GM06990 (cell line): ENCODE measurements at places on chromosomes 16 and 17.

DNA sequence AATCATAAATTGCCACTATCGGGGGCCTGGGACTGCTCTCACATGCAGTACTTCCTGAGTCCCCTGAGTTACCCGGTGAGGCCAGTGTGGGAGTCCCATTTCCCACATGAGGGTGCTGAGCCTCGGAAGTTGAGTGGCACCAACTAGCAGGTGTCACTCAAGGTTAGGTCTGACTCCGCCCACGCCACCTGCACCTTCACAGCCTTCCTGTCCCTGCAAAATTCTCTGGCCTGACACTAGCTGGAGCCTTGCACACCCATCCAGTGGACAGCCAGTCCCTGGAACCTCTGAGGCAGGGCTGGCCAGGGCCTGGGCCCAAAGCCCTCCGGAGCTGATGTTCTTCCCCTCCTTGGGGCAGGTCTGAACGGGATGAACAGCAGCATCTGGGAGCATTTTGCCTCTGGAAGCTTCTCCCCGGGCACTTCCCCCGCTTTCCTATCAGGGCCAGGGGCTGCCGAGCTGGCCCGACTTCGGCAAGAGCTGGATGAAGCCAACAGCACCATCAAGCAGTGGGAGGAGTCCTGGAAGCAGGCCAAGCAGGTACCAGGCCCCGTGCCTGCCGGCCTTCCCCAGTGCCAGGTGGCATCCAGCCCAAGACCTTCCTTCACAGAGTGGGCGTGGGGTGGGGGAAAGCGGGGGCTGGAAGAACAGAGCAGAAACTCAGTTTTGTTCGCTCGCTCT lies 21.9 kb downstream of the UNC13D start:
- peak; percentile 14 for DNase-seq

GRCh38 chr16:88810912-88811768 lies 588 bp downstream of the APRT start:
- DNase-seq, result peak; percentile 88

DNA sequence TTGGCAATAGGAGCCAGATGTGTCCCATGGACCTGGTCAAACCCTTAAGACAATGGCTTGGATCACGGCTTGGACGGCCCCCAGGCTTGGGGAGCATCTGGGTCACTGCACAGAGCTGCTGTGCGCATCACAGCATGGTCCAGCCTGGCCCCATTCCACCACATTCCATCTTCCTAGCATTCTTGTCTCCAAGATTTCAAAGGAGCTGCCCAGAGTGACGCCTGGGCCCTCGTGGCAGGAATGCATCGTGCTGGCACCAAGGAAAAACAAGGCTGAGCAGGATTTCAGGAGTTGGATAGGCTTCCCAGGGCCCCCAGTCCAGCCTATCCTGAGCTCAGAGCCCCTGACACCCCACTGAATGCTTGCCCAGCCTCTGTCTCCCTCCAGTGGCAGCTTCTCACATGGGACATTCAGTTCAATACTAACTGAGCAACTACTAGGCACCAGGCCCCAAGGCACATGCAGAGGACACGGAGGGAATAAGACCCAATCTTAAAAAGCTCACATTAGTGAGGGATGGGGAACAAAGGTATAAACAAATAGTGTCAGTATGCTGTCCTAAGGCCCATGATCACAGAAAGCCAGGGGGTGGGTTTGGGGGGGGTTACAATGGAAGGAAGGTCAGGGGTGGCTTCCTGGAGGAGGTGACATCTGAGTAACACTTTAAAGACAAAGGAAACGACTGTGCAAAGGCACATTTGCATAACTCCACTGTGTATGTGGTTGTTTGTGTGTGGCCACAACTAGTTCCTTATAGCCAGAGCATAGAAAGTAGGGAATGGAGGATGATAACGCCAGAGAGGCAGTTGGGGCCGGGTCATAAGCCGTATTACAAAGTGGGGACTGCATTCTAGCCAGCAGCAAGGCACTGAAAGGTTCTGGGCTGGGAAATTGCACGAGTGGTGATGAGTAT lies 34.1 kb downstream of the TK2 start:
- no peak for DNase-seq

GRCh38 chr17:31477417-31478055 lies 86.1 kb downstream of the RAB11FIP4 start:
- DNase-seq, result no peak

DNA sequence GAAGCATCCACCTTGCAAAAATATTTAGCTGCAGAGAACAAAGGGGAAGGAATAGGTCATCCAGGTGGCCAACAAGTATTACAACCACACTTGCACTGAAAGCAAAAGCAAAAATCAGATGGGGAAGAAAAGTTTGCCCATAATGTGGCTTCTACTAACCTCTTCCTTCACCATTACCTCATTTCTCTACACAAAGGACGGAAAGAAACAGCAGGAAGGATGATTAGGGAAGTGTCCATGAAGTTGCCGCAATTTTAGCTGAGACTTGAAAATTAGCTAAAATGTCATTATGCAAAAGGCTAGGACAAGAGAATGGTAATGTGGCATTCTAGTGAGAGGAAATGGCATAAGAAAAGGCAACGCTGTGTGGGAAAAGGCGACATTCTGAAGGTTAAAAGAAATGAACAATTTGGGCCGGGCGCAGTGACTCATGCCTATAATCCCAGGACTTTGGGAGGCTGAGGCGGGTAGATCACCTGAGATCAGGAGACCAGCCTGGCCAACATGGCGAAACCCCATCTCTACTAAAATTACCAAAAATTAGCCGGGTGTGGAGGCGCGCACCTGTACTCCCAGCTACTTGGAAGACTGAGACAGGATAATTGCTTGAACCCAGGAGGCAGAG lies 13.7 kb downstream of the KANSL1 start:
- peak; percentile 56 for DNase-seq

DNA sequence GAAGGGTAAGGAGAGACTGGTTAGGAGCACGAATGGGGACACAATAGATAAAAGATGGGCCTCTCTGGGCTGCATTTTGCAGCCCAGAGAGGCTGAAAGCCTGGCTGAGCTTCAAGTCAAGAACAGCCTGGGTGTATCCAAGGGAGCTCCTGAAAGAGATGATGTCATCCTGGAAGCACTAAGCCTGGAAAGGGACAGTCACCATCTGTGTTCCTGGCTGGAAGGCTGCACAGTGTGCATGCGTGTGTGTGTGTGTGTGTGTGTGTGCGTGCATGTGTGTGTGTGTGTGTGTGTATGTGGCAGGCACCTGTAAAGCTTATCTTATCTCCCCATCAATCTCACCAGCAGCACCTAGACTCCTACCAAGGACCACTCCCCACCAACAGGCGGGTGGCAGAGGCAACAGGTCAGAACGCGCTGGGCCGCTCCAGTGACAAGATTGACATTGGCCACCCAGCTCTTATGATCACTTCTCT lies 44.1 kb downstream of the COG7 start:
- DNase-seq, result no peak

DNA sequence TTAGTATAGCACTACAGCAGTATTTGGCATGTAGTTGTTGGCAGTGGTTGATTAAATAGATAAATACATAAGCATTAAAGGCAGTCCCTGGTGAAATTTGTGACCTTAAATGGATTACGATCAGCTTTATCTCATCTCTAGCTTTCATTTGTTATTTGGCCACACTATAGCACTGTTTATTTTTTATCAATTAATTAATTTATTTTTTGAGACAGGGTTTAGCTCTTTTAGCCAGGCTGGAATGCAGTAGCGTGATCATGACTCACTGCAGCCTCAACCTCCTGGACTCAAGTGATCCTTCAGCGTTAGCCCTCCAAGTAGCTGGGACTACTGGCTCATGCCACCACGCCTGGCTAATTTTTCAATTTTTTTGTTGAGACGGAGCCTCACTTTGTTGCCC lies 18.7 kb upstream of the ARHGAP17 start:
- DNase-seq, result no peak

GRCh38 chr16:12341966-12342365 lies 365.4 kb downstream of the SNX29 start:
- no peak for DNase-seq

DNA sequence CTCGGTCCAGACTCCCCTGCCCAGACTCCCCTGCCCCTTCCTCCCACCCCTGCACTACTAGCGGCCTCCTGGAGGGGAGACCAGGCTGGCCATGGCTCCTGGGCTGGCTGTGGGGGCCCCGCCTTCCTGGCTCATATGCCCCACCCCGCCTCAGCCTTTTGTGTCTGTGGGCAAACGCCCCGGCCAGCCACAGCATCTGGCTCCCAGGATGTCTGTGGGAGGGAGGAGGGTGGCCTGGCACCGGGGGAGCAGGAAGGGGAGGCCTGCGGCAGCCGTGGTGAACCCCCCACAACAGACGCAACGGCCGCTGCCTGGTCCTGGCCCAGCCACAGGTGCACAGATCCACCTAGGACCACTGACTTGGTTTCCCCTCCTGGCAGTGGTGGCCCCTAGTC lies 32.9 kb downstream of the BAHCC1 start:
- DNase-seq, result no peak

GRCh38 chr16:19417640-19418039 lies at the start of gene TMC5:
Gene TMC5, plus strand, starts transcription at chr16:19417883. Its CDS starts 22,156 bp downstream, at chr16:19440039.
- DNase-seq, result no peak

- no peak for DNase-seq
Measured at GRCh38 chr16:77882358-77882757, 94.0 kb downstream of the VAT1L start.

DNA sequence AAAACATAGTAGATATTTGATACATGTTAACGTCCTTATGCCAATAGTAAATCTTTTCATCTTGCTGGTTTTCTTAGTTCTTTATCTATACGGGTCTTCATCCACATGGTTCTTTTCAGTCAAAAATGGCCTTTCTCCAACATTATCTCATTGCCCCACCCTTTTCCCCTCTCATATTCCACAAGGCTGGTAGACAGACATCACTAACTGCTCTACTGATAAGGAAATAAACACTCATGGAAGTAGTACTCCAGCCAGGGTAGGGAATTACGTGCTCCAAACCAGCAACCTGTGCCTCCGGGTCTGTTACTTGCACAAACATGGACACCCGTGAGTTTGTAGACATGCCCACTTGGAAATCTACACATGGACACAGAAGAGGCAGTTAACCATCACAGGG lies 141.4 kb downstream of the XYLT1 start:
- DNase-seq, result no peak

DNA sequence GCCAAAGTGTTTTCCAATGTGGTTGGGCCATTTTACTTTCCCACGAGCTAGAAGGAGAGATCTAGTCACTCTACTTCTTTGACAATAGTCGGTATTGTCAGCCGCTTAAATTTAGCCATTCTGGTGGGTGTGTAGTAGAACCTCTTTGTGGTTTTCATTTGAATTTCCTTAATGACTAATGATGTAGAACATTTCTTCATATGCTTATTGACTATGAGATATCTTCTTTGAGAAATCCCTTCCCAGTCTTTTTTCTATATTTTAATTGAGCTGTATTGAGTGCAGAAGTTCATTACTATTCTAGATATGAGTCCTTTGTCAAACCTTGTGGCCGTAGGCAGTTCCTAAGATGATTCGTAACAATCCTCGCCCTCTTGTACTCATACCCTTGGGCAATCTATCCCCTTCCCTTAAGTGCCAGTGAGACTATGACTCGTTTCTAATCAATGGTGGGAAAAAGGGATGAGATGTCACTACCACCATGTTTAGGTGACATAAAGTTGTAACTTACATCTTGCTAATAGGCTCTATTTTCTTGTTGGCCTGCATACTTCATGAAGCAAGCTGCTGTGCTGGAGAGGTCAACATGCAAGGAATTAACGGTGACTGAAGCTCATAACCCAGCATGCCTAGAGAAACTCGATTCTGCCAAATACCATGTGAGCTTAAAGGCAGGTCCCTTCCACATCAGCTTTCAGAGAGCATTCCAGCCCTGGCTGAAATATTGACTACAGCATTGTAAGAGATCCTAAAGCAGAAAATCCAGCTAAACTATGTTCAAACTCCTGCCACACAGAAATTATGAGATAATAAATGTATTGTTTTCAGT lies 817.9 kb upstream of the SOX9 start:
- no peak for DNase-seq

GRCh38 chr16:81511371-81511770 lies 66.8 kb downstream of the CMIP start:
- DNase-seq, result no peak

DNA sequence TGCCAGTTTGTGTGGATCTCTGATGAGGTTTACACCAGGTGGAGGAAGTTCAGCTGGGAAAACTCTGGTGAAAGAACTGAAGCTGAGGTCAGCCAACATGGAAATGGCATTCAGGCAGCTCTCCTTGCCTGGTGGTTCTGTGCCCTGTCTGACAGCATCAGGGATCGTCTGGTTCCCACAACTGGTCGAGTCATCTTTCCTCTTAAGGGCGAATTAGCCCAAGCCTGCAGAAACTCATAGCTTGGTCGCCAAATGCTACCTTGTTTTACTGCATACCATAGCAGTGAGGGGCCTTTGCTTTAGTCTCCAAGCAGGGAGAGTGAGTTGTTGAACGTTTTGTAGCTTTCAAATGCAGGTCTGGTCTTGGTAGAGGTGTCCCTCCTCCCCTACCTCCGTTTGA lies 7.2 kb downstream of the PLCG2 start:
- no peak for DNase-seq

GRCh38 chr16:69408475-69408874 lies 15.9 kb upstream of the CYB5B start:
- no peak for DNase-seq

DNA sequence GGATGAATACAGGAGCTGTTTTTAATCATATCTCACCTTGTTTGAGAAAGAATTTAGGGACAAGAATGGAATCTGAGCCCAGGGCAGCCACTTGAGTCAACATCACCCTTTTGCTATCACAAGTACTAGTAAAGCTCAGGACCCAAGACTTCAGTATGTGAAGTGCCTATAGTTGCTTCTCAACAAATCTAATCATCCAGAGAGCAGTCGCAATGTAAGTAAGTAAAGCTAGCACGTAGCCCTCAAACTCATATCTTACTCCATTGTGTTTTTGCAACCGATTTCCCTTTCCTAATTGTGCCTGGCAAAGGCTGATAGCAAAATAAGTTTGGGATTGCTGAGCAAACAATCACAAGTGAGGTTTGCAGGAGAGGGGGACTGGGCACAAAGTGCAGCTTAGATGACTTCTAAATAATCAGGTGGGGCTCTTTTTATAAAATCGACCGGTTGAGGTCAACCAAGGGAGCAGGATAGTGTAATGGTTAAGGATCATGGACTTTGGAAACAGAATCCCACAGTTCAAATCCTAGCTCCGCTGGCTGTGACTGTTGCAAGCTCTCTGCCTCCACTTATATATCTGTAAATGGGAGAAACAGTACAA lies 13.0 kb downstream of the TOB1 start:
- no peak for DNase-seq

DNA sequence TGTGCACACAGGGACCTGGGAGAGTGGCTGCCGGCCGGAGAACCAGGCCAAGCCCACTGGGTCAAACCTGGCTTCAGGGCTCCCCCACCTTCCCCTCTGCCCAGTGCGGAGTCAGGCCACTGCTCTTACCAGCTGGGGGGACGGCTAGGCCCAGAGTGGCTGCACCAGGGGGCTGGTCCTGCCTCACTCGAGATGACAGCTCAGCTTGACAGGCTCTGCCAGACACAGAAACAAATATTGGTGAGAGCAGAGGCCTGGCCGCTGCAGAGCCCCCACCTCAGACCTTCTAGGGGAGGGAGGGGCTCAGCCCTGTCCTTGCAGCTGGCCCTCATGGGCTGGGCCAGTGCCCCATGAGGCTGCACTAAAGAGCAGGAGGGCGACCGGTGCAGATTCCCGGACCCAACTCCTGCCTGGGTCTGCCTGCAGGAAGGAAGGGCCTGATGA lies 4.5 kb downstream of the NUDT16L1 start:
- no peak for DNase-seq

- no peak for DNase-seq
Measured at GRCh38 chr16:13136901-13137300, 235.5 kb downstream of the SHISA9 start.
